Renal cortical epithelial cell (primary cell): ENCODE measurements at places on chromosomes 2 and 18. TPM values are rescaled to one million over a fixed set of nuclear protein-coding genes. Genes with fewer than 3 reads are reported as not detected.

DNA sequence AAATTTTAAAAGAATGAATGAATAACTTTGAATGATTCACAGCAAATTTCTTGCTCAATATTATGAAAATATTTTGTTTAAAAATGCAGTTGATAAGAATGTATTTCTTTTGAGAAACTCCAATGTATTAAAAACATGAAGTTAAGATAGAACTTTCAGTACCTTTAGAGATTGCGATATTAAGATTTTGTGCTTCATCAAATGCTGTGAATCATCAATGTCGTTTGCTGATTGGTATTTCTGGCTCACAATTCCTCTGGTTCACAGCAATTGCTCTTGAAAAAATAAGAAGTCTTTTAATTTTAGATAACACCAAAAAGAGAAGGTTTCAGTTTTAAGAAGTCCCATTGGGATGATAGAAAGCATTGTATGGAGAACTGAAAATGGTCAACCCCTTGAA is 228.7 kb downstream of the IKZF2 start:
- no peak for DNase-seq

- peak; percentile 71 for DNase-seq
Measured at GRCh38 chr2:85741833-85742455, 11.8 kb upstream of the ATOH8 start.

DNA sequence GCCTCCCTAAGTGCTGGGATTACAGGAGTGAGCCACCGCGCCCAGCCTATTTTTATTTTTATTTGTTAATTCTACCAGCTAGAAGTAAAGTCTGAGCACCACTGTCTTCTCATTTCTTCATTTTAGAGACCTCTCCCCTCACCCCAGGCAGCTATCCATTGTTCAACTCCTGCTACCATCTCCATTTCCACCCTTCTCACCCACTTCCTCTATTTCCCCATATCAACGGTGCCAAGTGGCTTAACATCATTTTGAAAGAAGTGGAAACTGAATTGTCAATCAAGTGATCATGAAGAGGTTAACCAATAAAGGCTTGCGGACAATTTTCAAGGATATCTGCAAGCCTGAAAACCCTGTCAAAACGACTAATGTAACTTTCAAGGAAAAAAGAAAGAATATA is 323.1 kb downstream of the NBAS start:
- DNase-seq: no peak

DNA sequence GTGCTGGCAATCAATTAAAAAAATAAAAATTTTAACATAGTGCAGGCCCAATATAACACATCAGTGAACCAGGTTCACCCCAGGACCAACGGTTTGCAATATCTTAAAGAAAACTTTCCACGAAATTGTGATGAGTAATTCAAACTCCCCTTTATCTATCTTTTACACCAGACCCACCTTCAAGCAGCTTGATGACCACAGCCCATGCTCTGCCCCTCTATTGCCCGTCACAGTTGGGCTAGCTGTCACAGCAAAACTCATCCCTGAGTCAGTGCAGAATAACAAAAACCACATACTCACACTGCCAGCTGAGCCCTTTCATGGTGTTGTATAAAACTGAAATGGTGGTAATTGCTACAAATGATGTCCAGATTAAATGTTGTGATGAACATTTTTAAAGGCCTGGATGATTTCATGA is 112.5 kb upstream of the CREB1 start:
- DNase-seq: peak; percentile 36

TMEM198 gene
- 1.6 and 2.2 TPM in 2 replicates for total RNA-seq

DNA sequence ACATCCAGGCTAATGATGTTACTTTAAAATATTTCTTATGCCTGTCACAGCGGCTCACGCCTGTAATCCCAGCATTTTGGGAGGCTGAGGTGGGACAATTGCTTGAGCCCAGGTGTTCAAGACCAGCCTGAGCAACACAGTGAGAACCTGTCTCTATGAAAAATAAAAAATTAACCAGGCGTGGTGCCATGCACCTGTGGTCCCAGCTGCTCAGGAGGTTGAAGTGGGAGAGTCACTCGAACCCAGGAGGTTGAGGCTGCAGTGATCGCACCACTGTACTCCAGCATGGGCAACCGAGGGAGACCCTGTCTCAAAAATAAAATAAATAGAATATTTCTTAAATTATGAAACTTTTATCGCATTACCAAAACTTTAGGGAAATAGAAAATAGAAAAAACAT is 28.1 kb upstream of the ACTR3 start:
- DNase-seq: no peak
